ENCODE measurements at places on chromosomes 6 and 20. TPM values are rescaled to one million over a fixed set of nuclear protein-coding genes. Genes with fewer than 3 reads are reported as not detected.
A peak's percentile ranks its signal among the peaks of the same experiment; 100 is the strongest.

The TBX18 gene
- total RNA-seq, result 22.1 TPM

The FAM83C gene
- not detected for total RNA-seq

The ID4 gene
- total RNA-seq, result 118 TPM

The SYNDIG1 gene
- total RNA-seq, result 12.4 TPM

The TFAP2C gene
- not detected for total RNA-seq

The FOXA2 gene
- not detected for total RNA-seq

The BNIP5 gene
- total RNA-seq, result not detected

The TUBB2B gene
- 1,395 TPM for total RNA-seq

DNA sequence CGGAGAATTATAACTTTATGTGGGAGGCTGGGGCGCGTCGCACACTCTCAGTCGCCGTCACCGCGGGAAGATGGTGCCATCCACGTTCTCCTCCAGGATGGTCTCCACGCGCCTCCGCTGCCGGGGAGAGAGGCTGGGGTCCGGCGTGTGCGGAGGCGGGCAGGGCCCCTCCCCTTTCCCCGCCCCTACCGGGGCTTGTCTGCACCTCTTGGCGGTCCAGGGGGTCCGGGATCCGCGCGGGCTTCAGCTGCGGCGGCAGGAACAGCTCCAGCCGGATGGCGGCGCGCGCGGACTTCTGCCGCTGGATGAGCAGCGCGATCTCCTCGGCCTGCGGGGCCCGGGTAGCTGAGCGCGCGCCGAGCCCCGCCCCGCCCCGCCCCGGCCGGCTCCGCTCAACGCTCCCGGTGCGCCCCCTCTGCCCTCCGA, 807 bp downstream of the LKAAEAR1 start:
- peak; percentile 91 for DNase-seq

DNA sequence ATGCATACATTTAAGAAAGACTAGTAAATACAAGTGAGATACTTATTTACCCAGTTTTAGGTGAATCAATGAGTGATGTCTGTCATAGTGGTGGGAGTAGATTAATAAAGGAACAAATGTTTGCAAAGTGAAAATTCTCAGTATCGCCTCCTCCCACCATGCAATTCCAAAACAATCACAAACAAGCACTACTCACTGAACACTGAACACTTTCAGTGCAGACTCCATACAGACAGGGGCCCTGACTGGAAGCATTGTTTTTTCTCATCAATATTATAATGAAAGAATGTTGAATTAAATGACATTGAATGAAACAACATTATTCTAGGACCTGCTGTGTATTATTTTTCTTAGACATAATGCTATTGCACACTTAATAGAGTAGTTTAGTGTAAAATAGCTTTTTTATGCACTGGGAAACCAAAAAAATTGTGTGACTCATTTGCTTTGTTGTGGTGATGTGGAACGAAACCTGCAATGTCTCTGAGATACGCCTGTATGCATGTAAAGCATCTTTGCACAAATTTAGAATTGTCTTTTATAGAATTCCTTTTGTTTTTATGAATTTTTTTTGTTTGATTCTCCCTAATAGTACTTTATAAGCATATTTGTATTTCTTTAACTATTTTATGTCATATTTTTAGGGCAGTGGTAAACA, 317.5 kb downstream of the UTRN start:
- DNase-seq, result no peak

GRCh38 chr6:115770851-115771250, 289.8 kb downstream of the FRK start:
- no peak for DNase-seq

DNA sequence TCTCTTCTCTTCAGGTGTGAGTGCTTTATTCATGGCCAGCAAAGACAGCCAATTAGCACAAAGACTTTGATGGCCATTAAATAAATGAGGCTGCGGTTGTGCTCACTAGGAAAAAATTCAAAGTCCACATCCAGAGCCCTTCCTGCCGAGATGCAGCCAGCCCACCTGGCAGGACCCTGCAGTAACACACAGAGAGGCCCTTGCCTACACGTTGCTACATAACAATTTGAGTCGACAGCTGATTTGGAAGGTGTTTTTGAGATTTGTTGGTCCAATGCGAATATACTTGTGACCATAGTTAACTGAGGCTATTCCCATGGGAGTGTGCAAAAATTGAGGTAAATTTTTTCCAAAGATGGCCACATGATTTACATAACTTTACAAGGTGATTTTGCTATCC, 605.4 kb upstream of the HTR1E start:
- peak; percentile 22 for DNase-seq

GRCh38 chr6:13708736-13709135, 2.9 kb downstream of the RANBP9 start:
- DNase-seq, result no peak

DNA sequence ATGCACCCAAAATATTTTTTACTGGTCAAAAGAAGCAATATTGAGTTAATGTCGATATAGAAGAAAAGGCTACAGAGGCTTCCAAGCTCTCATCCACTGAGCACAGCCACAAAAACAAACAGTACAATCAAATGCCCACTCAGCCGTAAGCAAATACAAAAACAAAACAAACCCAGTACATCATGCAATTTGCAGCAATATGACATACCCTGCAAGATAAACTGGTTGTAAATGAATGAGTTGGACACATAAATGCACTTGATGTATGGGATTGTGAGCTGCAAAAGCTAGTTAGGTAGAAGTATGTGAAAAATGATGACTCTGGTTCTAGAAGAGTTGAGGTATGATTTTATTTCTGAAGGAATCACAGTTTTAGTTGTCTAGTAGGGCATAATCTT, 83.9 kb downstream of the SESN1 start:
- DNase-seq, result peak; percentile 17

DNA sequence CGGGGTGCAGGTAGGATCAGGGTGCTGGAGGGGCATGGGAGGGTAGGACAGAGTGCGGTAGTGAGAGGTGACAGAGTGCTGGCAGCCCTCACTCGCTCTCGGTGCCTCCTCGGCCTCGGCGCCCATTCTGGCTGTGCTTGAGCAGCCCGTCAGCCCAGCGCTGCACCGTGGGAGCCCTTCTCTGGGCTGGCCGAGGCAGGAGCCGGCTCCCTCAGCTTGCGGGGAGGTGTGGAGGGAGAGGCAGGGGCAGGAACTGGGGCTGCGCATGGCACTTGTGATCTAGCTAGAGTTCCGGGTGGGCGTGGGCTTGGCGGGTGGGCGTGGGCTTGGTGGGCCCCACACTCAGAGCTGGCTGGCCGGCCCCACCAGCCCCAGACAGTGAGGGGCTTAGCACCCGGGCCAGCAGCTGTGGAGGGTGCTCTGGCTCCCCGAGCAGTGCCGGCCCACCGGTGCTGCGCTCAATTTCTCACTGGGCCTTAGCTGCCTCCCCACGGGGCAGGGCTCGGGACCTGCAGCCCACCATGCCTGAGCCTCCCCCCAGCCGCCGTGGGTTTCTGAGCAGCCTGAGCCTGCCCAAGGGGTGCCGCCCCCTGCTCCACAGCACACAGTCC, 112.8 kb upstream of the DUSP22 start:
- no peak for DNase-seq

- DNase-seq, result no peak
Measured at GRCh38 chr20:39851459-39851858, 837.6 kb downstream of the MAFB start.

GRCh38 chr20:61120595-61121515, 131.2 kb upstream of the CDH4 start:
- DNase-seq, result no peak

- peak; percentile 53 for DNase-seq
Measured at GRCh38 chr6:165849534-165850430, 186.7 kb upstream of the PDE10A start.

GRCh38 chr20:17505636-17506517, 25.3 kb downstream of the BFSP1 start:
- DNase-seq, result no peak

- no peak for DNase-seq
Measured at GRCh38 chr6:30688569-30688968, 2.1 kb upstream of the PPP1R18 start.

GRCh38 chr6:44224029-44224964, 902 bp downstream of the SLC29A1 start:
- no peak for DNase-seq

- no peak for DNase-seq
Measured at GRCh38 chr20:58177799-58178198, 50.7 kb downstream of the ANKRD60 start.

- no peak for DNase-seq
Measured at GRCh38 chr20:36298061-36298460, 8.1 kb upstream of the DLGAP4 start.

- no peak for DNase-seq
Measured at GRCh38 chr6:107689190-107689589, 134.9 kb downstream of the SCML4 start.

DNA sequence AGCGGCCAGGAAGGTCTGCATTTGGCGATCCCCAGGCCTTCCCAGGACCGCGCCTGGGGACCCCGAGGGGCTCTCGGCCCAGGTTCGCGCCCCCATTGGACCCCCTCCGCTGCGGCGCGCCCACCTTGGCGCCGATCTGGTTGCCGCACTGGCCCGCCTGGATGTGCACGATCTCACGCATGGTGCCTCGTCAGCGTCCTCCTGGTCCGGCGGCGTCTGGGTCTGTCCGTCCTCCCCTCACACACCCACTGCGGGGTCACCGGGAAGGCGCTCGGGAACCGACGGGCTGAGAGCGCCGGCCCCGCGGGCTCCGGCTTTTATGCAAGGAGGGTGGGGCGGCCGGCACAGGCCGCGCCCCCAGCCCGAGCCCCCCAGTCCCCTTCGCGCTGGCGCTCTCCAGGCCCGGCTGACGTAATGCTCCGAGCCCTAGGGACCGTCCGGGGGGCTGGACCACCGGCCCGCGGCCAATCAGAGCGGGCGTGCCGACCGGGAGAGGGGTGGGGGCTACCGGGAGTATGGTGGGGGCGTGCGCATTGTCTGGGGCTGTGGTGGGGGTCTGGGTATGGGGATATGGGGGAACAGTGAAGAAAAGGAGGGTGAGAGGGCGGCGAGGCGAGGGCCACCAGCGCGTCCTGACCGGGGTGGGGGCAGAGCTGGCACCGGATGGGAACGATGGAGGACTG, at the start of gene TUBB2B:
Gene TUBB2B, minus strand, starts transcription at position 291 of the 683 bp plus-strand sequence. Its CDS starts 110 bp downstream, at position 181.
- peak; percentile 50 for DNase-seq

- no peak for DNase-seq
Measured at GRCh38 chr6:37554480-37554819, 54.8 kb upstream of the CCDC167 start.

- DNase-seq, result no peak
Measured at GRCh38 chr20:4896971-4897497, 104.3 kb downstream of the SLC23A2 start.

- peak; percentile 44 for DNase-seq
Measured at GRCh38 chr6:106223300-106223930, 102.1 kb downstream of the ATG5 start.

- peak; percentile 93 for DNase-seq
Measured at GRCh38 chr20:36175475-36175995, 21.0 kb downstream of the EPB41L1 start.

DNA sequence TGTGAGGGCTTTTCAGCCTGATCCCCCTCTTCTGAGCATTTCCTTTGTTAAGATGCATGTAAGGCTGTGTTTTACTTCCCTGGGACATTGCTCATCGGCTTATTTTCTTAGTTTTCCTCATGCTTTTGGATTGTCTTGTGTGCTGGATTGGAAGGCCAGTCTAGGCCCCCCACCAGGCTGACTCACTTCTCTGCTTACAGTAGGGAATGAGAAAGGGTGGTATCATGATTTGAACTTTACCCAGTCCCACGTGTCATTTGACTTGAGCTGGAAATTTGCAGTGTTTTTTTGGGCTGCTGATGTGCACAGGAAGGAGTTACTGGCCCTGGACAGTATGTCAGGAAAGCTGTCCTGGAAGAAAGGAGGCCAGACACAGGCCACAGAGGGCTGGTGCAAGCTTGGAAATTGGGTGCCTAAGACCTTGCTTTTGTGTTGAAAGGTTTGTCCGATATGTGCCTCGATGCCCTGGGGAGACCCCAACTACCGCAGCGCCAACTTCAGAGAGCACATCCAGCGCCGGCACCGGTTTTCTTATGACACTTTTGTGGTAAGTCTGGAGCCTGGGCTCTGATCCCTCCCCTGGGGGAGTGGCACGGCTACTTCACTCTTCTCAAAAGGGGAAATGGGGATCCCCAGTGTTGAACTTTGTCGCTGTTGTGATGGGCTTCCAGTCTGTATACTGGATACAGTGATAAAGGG, 12.8 kb downstream of the RNF114 start:
- no peak for DNase-seq

DNA sequence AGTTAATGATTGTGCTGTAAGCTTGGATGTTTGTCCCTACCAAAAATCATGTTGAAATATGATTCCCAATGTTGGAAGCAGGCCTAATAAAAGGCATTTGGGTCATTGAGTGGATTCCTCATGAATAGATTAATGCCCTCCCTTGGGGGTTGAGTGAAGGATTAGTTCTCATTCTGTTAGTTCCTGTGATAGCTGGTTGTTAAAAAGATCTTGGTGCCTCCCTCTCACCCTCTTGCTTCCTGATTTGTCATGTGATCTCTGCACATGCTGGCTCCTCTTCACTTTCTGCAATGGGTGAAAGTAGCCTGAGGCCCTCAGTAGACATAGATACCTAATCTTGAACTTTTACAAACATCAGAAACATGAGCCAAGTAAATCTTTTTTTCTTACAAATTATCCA, 115.6 kb upstream of the HCRTR2 start:
- DNase-seq, result no peak

DNA sequence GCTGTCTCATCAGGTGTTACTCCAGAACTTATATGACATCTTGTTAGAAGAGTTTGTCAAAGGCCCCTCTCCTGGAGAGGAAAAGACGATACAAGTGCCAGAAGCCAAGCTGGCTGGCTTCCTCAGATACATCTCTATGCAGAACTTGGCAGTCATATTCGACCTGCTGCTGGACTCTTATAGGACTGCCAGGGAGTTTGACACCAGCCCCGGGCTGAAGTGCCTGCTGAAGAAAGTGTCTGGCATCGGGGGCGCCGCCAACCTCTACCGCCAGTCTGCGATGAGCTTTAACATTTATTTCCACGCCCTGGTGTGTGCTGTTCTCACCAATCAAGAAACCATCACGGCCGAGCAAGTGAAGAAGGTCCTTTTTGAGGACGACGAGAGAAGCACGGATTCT, 43.7 kb upstream of the SMIM28 start:
- DNase-seq, result peak; percentile 44

- DNase-seq, result no peak
Measured at GRCh38 chr6:16725145-16725864, 36.0 kb downstream of the ATXN1 start.

GRCh38 chr6:31556307-31556706, 8.9 kb downstream of the NFKBIL1 start:
- no peak for DNase-seq

DNA sequence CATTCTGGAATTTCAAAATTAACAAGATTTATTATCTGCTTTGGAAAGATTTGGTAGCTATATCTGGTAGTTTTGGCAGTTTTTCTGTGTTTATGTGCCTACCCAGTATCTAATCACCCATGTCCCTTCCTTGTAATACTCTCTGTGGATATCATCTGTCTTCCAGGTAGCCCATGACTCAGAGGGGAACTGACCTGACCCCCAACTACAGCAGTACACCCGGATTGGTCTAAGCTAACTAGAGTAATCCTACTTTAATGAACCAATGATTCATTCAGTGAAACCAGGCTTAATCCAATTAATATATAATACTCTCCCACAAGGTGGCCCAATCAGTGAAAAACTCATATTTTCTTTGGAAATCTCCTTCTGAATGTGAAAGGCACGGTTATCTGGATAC, 295.3 kb upstream of the SULF2 start:
- no peak for DNase-seq

Measured in cerebellum (tissue), 4 donors.